Activated CD4-positive, alpha-beta memory T cell treated with anti-CD3 and anti-CD28 coated beads, Interleukin-2, amount 10 ng/mL, durations not matched to agents 7 days and 5 days (primary cell): ENCODE measurements at places on chromosomes 6 and 20. TPM values are rescaled to one million over a fixed set of nuclear protein-coding genes. Genes with fewer than 3 reads are reported as not detected.

DNA sequence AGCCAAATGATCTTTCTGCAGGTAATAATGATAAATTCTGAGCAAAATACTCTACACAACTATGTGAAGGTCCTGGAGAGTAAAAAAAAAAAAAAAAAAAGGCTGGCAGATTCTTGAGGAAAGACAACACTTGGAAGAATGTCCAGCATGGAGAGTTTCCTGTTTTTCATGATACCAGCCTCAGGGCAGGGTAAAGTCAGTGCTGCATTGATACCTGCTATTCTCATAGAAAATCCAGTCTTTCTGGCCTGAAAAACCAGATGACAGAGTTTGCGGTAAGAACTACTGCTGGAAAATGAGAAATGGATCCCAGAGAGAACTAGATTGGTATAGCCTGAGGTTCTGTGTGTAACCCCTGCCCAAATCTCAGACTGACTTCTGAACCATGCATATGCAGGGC lies 89.1 kb downstream of the AFG1L start:
- DNase-seq = no peak

GRCh38 chr20:19408971-19409370 lies 196.5 kb downstream of the SLC24A3 start:
- no peak for DNase-seq

DNA sequence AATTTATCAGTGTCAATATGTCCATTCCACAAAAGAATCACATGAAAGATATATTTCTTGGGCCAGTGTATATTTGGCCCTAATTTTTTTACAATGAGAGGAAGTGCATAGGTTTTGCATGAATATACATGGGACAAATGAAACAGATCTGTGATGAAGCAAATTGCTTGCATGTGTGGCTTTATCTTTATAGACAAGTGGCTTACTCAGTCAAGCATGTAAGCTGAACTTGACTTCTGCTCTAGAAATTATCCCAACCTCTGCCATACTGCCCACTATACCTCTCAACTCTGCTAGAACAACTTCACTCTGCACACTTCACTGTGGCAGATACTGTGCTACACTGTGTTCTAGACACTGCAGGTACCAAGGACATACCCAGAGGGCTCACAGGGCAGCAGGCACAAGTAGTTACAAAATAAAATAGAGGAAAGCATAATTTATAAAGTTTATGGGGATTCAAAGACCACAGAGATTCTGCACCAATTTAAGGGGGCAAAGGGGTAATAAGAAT lies 349.2 kb upstream of the HSF2 start:
- DNase-seq = no peak

SCAF8 gene
- 38.3 TPM for total RNA-seq

DNA sequence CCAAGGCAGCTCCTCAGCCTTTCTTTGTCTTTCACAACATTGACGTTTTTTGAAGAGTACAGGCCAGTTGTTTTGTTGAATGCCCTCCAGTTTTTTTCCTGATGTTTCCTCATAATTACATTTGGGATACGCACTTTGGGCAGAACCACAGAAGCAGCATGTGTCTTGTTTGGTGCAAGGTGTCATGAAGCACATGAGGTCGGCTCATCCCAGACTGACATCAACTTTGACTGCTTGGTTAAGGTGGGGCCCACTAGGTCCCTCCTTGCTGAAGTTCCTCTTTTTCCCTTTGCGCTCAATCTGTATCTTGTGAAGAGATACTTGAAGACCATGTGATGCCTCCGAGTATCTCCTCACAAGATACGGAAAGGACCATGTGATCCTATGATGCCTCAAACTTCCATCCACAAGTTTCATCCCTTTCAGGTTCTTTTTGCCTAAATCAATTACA lies 10.5 kb downstream of the SNAI1 start:
- no peak for DNase-seq

GRCh38 chr20:41142919-41143318 lies 5.6 kb downstream of the PLCG1 start:
- peak; percentile 78 for DNase-seq

DNA sequence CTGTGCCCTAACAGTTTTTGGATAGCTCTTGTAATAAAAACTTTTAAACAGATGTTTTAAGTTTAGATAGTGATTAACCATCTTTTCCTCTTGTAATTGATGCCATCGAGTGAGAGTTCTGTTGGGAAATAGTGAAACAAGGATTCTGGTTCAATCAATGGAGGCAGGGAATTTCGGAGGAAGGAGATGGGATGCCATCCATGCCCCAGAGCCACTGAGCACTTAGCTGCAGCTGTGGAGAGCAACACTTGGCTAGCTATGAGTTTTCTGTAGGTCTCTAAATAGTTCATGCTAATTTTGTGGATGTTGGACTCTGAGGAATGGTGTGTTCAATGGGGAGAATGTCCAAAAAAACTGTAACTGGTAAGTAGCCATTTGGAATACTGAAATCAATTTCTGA lies 16.7 kb downstream of the CBFA2T2 start:
- no peak for DNase-seq

GRCh38 chr6:150667977-150668716 lies 68.5 kb downstream of the PLEKHG1 start:
- no peak for DNase-seq

DNA sequence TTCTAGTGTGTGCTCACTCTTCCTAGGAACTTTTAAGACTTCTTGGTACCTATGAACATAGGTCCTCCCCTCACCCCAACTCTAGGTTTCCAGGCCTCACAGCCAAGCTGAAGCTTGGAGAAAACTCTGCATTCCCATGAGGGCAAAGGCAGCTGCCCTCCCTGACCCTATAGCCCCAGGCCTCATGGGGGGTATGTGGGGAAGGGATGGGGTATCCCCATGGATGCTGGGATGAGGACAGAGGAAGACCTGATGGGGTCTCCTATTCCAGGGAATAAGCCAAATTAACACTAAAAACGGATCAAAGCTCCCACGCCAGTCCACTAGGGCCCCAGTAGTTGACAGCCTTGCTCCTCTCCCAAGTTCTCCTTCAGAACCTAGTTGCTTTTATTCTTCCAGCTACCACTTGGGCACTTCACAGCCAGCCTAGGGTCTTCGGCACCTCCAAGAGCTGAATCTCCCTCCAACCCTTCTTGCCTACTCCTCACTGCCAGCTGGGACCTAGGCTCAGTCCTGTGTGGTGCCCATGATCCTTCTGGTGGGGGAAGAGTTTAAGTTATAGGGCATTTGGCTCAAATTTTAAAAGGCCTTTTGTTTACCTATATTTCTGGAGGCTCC lies 7.8 kb downstream of the TP53INP2 start:
- no peak for DNase-seq

DNA sequence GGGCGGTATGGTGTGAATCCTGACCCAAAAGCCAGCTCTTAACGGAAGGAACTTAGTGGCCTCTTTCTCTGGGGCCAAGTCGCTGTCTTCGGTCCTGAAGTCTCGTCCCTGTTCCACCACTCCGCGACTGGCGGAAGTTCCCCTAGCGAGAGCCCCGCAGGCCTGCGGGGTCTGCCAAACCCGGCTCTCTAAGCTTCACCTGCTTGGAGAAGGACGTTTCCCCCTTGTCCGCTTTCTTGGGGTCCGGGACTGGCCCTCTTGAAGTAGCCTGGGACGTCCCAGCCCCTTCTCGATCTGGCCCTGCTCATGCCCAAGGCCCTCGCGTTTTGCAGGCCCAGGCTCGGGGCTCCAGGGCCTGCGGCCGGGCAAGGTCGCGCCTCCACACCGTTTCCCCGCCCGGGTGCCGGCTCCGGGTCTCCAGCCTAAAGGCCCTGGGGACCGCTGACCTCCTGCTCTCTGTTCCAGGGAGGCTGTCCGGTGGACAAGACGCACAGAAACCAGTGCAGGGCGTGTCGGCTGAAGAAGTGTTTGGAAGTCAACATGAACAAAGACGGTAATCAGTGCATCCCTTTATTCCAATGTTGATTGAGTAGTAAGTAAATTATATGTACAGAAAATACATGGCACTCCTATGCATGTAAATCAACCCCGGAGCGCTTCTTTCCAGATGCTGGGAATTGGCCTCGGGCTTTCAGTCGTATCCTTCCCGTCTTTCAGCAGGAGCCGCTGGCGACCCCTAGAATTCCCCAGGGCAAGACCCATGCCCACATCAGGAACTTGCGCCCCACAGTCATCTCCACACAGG lies 8.8 kb downstream of the NR2E1 start:
- DNase-seq = peak; percentile 38

GRCh38 chr6:43159599-43159998 lies 11.5 kb upstream of the SRF start:
- DNase-seq = no peak

DNA sequence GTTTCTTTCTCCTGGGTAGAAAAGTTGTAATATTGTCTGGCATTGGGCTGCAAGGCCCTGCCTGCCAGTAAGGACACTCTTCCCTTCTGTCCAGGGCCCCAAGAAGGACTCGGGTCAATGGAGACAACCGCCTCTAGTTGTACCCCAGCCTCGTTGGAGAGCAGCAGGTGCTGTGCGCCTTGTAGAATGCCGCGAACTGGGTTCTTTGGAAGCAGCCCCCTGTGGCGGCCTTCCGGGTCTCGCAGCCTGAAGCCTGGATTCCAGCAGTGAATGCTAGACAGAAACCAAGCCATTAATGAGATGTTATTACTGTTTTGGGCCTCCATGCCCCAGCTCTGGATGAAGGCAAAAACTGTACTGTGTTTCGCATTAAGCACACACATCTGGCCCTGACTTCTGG lies 37.0 kb downstream of the PLCG1 start:
- peak; percentile 11 for DNase-seq

- no peak for DNase-seq
These were observed 176.7 kb upstream of the RSPO3 start for GRCh38 chr6:126941751-126942150.

- peak; percentile 33 for DNase-seq
These were observed 8.9 kb downstream of the EHMT2 start for GRCh38 chr6:31888276-31889258.

DNA sequence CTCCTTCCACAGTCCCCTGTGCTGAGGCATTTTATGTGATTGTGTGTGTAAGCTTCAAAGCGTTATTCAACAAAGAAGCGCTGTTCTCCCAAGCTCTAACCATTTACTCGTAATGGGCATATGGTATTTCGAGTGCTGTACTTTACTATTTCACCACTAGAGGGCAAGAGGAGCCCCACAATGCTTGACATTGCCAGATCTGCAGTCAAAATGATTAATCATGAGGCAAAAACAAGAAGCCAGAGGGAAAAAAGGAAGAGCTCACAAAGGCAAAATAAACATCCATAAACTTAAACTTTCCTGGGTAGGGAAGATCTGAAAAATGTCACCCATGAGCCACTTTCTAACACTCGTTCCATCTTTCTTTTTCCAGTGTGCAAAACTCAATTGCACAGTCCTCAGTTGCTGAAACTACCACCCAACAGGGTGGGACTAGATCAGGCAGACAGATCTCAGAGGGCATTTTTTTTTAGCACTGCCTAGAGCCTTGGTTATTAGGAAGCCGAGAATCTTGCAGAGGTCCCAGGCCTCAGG lies 215.0 kb upstream of the PLCB4 start:
- DNase-seq = no peak

DNA sequence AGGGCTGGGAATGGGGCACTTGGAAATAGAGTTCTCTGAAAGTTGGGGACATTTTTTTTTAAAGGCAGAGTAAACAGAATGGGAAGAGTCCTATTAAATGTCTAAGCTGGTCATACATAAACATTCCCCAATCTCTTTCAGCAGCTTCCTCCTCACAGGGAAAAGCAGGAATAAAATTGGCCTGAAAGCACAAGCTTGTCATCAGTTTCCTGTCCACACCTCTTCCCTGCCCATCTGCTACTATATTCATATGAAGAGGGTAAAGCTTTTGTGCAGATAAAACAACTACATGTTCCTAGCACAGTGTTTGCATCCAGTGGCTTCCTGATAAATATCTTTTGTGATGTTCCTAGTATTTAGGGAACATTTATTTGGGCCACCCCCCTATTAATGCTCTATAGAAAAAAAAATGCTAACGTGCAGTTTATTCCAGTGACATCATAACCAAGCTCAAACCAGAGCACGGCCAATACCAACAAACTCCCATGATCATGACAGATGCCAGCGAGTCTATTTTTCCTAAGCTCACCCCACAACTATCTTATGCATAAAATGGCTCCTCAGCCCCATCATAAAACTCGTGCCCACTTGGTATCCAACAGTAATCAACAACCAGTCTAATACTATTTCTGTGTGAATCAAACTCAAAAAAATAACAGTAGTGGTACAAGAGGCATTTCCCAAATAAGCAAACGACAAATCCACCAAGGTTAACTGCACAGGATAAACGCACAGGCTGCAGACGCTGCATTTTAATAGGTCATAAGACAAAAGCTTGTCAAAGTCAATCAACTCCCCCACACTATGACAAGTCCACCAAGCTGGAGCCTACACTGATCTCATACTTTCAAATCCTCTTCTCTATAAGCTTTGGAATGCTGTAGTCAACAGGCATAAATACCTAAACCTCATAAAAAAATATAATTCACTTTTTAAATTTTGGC lies 95.3 kb downstream of the EPB41L2 start:
- no peak for DNase-seq

- no peak for DNase-seq
These were observed 291.4 kb downstream of the QKI start for GRCh38 chr6:163705923-163706322.

- DNase-seq = no peak
These were observed 10.4 kb downstream of the SRC start for GRCh38 chr20:37356387-37356786.

GRCh38 chr6:89944826-89945407 lies 50.6 kb downstream of the GJA10 start:
- DNase-seq = no peak
